Stimulated activated CD8-positive, alpha-beta memory T cell treated with anti-CD3 and anti-CD28 coated beads, Interleukin-4, amount 100 ng/mL, for 1 hour (primary cell): ENCODE measurements at places on chromosomes 6 and 20.

DNA sequence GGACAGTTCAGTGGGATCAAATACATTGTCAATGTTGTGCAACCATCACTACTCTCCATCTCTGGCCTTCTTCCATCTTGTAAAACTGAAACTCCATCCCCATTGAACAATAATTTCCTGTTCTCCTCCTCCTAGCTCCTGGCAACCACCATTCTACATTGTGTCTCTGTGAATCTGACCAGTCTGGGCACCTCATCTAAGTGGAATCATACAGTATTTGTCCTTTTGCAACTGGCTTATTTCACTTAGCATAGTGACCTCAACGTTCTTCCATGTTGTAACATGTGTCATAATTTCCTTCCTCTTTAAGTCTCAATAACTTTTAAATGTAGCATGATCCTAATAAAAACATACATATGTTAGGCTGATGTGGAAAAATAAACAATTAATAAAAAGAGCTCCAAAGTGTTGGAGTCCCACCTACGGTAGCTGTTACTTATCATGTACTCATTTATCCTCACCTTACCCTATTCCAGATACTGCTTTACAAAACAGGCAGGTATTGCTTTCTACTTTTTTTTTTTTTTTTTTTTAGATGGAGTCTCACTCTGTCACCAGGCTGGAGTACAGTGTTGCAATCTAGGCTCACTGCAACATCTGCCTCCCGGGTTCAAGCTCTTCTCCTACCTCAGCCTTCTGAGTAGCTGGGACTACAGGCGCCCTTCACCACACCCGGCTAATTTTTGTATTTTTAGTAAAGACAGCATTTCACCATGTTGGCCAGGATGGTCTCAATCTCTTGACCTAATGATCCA is 91.9 kb downstream of the TNFAIP3 start:
- DNase-seq, result no peak

DNA sequence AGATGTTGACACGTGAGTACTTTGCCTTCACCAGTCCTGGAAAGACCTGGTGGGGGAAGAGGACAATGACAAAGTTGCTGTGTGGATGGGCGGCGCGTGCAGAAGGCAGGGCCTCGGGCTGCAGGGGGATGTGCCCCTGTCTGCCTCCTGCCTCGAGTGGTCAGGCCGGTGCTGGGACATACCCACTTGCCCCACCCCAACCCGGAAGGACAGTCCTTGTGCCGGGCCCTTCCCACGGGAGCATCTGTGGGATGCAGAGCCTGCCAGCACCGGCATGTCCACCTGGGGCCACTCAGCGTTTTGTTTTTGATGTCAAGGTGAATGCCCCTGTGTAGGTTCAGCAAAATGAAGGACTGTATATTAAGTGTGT is 60.5 kb upstream of the BHLHE23 start:
- no peak for DNase-seq

- DNase-seq, result no peak
Measured at GRCh38 chr6:45688180-45688579, 310.4 kb upstream of the SUPT3H start.

DNA sequence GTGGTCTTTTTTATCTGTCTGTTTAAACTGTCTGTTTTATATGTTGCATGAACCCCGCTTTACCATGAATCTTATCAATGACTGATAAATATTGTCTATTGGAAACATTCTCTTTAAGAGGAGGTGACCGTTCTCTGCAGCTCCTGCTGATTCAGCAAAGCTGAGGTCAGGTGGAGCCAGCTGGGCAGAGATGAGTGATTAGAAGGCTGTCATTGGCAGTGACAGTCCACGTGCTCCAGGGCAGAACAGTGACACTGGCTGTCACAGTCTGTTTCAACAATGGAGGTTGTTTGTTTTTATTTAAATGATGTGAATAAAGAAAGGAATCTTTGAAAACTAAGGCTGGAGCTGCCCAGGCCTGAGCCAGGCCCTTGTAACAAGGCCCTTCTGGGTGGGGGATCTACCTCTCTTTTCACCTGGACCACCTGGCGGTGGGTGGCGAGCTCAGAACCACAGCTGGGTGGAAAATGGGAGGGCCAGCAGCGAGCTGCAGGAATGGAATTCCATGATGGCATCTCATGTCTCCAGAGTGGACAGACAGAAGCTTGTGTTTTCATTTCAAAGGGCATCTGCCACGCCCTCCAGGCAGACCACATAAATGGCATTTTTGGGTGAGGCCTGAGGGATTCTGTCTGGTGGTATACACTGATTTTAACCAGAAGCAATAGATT is 12.6 kb downstream of the SYNJ2 start:
- DNase-seq, result no peak

DNA sequence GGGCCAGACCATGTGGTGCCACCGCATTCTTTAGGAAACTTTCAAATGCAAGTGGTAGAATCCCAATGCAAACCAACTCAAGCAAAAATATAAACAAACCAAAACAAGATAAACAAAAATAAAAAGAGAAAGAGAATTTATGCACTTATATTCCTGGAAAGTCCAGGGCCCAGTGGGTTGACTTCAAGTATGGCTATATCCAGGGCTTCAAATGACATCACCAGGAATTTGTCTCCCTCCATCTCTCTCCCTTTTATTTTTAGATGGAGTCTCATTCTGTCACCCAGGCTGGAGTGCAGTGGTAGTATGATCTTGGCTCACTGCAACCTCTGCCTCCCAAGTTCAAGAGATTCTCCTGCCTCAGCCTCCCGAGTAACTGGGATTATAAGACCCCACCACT is 56.1 kb upstream of the PNRC1 start:
- no peak for DNase-seq

GRCh38 chr6:55175078-55176049 is 1.0 kb downstream of the HCRTR2 start:
- DNase-seq, result no peak

DNA sequence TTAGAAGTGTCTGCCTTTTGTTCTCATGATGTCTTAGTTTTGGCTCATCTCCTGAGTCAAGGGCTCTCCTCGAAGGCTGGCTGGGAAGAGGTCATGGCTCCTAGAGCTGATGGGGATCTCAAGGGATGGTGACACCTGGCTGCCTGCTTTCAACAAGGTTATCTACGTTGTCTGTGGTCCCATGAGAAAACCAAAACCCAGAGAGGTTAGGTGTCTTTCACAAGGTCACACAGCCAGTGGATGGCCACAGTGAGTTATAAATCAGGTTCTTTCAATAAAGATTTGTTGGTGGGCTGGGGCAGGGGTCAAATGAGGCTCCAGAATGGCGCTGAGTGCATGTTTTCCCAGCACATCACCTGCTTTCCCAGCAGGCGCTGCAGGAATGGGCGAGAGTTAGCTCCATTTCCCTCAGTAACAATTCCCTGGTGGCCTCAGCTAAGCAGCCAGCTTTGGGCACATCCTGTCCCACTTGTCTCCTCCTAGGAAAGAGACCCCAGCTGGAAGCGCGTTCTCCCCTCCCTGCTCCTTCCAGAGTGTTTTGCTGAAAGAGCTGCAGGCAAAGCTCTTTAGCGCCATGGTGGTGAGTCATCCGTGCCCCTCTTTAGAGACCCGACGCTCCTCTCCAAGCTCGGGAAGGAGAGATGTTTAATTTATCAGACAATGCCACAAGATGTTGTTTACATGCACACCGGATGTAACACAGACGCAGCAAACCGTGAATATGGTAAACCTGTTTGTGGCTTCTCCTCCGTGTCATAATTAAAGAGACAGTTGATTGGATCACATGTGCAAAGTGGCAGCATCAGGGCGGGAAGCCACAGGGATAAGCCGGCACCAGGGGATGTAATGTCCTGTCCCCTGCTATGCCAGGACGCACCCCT is 109.7 kb downstream of the LRFN2 start:
- peak; percentile 5 for DNase-seq

GRCh38 chr6:163446549-163446948 is 32.0 kb downstream of the QKI start:
- no peak for DNase-seq

DNA sequence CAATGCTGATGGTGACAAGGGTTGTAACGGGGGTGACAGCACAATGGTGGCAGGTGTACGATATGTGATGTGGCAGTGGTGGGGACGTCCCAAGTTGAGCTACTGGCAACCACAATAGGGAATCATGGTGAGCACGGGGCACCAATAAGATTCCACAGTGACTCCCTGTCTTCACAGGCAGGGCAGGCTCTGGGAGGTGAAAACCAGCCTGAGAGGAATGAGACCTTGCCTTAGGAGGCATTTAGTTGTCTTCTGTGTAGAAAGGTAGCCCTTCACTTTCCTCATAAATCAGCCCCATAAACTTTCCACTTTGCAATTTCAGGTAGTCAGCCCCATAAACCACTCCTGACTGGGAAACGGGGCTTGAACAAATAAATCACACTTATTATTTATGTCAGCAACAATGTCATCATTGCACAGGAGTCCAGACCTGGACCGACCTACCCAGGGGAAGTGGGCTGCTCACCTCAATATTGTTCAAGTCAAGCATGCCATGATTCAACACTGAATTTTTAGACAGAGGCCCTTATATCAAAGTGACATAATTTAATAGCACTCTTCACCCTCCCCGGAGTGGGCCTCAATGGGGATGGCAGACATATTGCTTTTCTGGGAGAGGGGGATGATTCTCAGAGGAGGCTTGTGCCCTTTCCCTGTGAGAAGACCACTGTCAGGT is 150.8 kb downstream of the CDC5L start:
- DNase-seq, result no peak

- no peak for DNase-seq
Measured at GRCh38 chr6:145898376-145898775, 65.8 kb downstream of the SHPRH start.
